Activated T-cell treated with anti-CD3 and anti-CD28 coated beads for 1 hour (primary cell): ENCODE measurements at places on chromosomes 7 and 10.

GRCh38 chr7:78141522-78142281 lies 343.1 kb downstream of the PHTF2 start:
- no peak for DNase-seq

DNA sequence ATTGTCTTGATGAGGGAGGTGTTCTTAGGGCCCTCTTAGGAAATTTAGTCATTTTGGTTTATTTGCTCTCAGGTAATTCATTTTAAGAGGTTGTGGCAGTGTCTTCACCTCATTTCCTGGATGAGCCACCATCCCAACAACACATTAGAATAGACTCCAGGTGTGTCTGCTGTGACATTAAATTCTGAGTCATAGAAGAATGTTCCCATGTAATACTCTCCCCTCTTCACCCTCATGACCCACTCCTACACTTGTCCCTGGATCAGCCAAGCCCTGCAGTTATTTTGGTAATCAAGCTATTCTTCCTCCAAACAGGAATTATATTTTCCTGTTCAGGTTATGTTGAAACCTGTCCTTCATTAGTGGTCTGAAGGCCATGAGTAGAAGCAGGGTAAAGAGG lies 944.1 kb downstream of the SORCS3 start:
- DNase-seq = no peak

DNA sequence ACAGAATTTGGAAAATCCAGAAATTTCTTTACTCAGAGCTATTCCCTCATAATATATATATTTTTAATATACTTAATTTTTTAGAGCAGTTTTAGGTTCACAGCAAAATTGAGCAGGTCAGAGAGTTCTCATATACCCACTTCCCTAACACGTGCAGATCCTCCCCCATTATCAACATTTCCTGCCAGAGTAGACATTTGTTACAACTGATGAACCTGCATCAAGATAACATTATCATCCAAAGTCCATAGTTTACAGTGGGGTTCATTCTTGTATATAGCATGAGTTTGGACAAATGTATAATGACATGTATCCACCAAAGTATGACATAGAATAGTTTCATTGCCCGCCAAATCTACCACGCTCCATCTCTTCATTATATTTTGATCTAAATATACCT lies 170.0 kb downstream of the PTEN start:
- DNase-seq = no peak

- no peak for DNase-seq
Observed at GRCh38 chr7:115932880-115933279, 97.7 kb downstream of the TFEC start.
